Left ventricle myocardium superior (tissue), 1 donor: ENCODE measurements at places on chromosomes 12 and 14.

DNA sequence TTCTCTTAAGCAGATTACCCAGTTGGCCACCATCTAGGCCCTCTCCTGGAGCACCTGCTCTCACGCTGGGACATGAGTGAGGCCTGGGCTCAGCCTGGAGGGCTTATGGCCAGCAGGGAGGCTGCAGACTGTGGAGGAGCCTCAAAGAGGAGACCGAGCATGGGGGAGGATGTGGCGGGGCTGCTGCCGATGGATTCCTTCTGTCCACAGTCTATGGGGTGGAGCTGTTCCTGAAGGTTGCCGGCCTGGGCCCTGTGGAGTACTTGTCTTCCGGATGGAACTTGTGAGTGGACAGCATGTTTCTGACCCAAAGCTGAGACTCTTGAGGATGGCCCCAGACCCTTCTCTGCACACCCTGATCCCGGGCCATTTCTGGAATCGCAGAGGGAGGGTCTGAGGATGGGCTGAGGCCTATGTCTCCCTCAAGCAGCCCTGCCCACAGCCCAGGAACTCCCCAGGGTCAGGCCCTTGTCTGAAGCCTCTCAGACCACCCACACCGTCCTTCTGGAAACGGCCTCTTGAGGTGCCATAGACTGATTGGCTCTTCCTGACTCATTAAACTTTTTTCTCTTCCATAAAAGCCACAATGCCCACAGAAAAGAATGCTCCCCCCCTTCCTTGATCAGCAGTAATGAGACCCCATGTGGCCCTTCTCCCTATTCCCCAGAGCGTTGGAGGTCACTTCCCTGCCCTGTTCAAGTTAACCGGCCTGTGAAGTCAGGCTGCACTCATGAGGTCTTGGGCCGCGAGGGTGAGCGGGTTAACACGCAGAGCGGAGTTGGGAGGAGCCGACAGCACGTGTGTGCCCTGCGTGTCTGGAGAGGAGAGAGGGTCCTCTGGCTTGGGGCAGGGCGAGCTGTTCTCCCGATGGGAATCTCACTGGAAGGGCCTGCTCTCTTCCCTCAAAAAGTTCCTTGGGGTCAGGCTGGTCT lies 49.0 kb downstream of the SLC8B1 start:
- DNase-seq = no peak

- no peak for DNase-seq
Observed at GRCh38 chr12:81369175-81369574, 291.3 kb downstream of the ACSS3 start.

DNA sequence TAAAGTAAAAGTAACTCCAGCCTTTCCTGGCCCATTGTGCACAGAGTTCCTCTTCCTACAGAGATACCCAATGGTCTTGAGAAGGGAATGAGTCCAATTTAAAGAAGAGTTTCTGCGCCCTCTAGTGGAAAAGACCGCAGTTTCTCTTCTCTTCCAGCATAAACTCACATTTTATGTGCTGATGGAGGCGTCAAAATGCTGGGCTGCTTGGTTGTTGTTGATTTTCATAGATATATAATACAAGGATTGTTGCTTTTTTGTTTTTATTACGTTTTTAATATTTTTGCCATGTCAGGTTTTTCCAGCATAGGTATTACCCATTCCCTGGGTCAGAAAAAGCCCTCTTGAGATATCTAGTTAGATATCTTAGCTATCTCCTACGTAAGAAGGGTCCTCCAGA lies 356.9 kb upstream of the STXBP6 start:
- no peak for DNase-seq

DNA sequence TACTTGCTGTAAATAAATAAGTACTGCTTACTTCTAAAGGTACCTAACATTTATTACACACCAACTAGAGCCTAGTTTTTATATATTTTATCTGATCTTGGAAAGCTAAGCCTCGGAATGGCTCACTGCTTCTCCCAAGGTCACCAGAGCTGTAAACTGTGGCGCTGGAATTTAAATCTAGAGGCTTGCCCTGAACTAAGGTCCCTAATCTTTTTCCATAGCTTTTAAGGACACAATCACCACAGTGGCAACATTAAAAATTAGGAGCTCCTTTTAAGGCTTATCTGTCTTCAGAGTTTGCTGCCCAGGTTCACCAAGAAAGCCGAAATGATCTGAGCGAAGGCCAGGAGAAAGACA lies 670 bp downstream of the CCNB1IP1 start:
- DNase-seq = no peak

DNA sequence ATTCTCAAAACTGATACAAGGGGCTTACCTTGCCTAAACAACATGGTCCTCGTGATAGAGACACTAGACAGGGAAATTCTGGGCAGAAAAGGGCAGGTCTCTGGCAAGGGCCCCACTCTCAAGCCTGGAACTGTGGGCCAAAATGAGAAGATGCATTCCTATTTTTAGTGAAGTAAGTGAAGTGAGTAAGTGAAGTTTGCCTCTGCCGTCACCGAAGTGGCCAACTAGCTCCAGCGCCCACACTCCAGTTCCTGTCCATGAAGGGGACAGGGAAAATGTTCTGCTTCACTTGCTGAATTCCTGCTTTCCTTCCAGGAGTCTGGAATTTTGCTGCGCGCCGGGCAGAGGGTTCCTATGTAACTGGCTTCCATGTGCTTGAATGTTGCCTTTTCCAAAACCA lies 1035.6 kb upstream of the TMEM132C start:
- DNase-seq = no peak

DNA sequence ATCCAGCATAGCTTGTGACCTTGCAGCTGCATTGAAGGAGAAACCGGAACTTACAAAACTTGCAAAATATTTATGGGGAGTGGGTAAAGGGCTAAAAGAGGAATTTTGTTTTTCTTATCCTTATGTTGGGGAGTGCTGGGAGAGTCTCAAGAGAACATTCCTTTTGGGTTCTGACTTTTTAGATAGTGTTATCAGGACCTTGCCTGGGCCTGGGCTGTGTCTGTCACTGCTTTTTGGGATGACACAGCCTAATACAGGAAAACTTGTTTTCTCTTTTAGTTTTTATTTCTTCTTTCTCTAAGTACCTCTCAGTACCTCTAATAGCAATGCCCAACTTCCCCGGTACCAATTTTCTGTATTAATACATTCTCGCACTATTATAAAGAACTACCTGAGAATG lies 850.6 kb downstream of the RPS29 start:
- DNase-seq = no peak
